GM04504 (cell line): ENCODE measurements at places on chromosomes 2 and 18.

DNA sequence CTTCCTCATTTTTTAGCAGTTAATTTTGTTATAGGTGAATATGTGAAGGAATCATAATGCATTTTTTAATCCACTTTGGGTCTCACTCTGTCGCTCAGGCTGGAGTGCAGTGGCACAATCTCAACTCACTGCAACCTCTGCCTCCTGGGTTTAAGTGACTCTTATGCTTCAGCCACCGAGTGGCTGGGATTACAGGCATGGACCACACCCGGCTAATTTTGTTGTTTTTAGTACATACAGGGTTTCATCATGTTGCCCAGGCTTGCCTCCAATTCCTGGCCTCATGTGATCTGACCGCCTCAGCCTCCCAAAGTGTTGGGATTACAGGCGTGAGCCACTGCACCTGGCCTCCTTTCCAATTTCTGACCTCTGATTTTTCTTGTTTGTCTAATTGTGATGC is 17.7 kb downstream of the SCYGR5 start:
- no peak for DNase-seq

GRCh38 chr18:70005580-70005979 is 57.9 kb upstream of the CD226 start:
- no peak for DNase-seq

DNA sequence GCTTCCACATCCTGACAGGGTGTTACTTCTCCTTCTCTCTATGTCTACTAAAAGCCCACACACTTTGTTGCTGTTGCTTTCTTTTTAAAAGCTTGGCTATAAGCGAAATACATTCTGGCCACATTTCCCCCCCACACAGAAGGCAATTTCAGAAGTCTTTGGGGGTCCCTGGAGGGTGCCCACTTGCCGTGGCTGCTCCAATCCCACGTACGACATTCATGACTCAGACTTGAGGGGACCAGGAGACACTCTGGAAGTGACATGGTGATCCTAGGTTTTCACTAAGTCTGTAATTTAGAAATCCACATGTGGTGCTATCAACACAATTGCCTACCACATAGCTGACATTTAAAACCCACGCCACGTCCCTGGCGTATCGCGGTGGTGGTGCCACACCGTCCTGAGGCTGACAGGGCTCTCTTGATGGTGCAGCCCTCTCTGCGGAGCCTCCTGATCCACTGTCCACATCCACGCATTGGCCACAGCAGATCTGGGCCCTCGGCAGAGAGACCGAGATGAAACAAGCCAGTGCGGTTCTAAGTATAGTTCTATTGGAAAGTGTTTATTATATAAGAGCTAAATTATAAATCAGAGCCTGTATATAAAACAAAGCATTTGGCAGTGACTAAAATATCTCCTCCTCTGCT is 42.4 kb downstream of the CYP27C1 start:
- no peak for DNase-seq

- no peak for DNase-seq
These were observed 6.7 kb downstream of the MIB1 start for GRCh38 chr18:21747268-21747667.

DNA sequence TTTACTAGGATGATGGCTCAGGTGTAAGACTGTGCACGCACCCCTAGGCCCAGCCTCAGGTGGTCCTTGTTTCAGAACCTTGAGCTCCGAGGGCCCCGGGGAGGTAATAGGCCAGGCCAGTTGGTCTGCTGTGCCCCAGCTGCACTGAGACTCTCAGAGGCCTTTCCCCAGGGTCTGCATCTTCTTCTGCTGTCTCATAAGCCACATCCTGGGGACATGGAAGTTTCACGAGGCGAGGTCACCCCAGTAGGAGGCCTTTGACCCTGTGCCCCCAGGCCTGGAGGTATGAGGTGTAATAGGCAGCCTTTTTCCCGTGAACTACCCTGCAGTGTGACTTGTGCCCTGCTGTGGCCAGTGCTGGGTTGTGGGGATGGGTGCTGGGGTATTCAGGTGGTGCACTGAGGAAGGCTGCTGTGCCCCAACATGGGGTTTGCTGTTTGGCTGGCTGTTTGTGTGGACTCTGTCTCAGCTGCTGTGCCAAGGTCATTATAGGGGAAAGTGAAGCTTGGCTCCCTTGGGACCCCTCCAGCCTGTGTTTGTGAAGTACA is 6.9 kb downstream of the OXER1 start:
- DNase-seq: no peak
